CD4-positive, alpha-beta T cell (primary cell): ENCODE measurements at places on chromosomes 12 and 14.
A peak's percentile ranks its signal among the peaks of the same experiment; 100 is the strongest.

DNA sequence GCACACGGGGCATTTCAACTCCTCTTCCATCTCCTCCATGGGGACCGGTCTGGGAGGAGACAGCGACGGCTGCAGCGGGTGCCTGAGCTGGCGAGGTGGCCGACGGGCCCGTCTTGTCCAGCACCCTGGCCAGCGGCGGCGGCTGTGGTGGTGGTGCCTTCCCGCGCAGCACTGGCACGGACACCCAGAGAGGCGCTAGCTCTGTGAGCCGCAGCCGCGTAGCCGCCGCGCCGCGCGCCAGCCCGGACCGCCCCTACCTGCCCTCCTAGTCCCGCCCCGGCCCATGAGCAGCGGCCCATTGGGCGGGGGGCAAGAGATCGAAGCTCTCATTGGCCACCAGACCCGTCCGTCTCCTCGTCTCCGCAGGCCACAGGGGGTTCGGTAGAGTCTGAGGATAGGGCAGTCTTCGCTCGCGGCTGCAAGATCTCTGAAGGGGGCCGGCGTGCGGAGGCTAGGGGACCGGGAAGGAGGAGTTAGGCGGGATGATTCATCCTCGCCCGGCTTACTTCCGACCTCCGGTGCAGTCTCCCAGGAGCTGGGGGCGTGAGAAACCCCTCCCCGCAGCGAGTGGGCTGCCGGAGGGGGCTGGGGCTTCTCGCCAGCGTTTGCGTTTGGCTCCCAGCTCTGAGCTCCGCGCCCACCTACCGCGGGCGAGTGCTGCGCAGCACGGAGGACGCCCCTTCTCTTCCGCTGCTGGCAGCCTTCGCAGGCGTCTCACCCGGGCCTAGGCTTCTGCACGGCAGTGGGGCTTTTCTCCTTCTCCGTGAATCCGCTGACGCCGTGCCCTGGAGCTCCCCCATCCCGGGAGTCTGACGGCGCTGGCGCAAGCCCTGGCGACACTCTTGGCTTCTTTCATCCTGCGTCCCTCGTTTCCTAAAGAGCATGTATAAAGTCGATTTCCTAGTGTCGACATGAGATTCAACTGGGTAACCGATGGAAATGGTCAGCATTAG is at the start of gene TRIM9:
TRIM9 (minus strand) TSS at position 205 of the 953 bp plus-strand sequence; CDS start at position 39, 166 bp downstream.
- DNase-seq: peak; percentile 88

DNA sequence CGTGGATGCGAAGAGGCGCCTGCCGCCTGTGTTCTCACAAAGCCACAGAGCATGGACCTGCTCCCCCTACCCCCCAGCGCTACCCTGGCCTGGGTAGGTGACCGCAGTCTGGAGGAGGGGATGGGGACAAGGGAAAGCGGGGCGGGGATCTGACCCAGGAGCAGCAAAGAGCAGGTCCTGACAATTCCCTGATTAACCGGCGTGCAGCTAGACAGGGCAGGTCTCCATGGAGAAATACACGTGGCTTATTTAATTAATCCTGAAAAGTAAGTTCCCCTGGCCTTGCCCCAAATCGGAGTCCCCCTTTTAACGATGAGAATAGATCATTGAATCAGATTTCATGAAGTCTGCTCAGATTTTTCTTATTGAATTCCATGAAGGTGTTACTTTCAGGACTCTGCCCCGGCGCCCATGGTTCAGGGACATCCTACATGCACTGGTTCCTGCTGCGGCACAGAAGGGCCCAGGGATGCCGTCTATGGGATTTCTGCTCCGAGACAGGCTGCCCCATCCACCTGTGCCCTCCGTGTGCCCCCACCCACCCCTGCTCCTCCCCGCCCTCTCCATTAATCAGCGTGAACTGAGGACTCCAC is 251.0 kb upstream of the SFSWAP start:
- no peak for DNase-seq

DNA sequence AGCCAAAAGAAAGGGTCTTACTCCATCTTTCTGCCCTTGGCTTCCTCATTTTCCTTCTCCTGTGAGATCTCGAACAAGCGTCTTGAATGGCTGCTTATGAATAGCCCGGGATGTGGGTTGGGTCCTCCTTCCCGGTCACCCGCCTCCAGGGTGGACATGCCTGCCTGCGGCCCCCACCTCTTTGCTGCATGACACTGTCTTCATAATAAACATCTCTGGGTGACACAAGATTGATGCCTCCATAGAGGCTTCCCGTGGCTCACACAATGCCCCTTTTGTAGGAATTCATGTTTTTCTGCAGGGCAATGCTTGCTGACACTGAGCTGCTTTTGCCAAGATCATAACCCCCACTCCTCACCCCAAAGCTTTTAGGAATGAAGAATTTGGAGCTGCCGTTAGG is 125.9 kb downstream of the ZNF664 start:
- DNase-seq: no peak

DNA sequence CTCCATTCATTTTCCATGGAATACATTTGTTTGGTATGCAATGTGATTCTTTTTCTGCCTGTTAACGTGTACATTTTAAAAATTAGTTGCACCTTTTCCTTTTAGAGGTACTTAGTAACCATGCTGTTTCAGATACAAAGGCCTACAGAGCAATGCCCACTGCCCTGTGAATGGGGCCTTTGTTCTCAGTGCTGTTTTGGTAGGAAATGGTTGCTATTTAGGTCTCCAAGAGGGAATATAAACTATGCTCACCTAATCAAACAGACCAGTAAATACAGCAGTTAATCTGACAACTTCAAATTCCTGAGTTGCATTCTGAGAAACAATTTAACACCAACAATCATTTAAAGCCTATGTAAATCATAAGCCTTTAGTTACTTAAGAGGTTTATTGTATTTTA is 188.7 kb downstream of the BCAT1 start:
- no peak for DNase-seq

DNA sequence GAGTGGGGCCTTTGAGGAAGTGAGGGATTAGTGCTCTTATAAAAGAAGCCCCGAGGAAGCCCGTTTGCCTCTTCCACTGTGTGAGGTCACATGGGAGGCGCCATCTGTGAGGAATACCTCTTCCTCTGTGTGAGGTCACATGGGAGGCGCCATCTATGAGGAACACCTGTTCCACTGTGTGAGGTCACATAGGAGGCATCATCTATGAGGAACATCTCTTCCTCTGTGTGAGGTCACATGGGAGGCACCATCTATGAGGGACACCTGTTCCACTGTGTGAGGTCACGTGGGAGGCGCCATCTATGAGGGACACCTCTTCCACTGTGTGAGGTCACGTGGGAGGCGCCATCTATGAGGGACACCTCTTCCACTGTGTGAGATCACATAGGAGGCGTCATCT is 69.7 kb downstream of the SLC24A4 start:
- no peak for DNase-seq

DNA sequence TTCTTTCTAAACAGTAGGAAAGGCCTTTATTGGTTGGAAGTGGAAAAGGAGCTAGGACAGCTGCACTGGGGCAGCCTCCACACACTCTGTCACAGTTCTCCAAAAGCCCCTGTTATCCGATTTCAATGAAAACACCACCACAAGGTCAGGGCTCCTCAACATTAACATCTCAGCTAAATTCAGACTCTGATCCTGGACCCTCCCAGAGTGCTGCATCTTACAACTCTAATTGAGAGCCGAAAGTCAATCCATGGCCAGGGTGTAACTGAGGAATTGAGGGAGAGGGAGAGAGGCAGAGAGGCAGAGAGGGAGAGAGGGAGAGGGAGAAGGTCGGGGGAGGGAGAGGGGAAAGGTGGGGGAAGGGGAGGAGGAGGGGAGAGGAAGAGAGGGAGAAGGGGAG is 32.1 kb downstream of the DICER1 start:
- DNase-seq: no peak

- no peak for DNase-seq
Measured at GRCh38 chr14:101525640-101526527, 35.4 kb upstream of the DIO3 start.

GRCh38 chr14:48582938-48583337 is 907.5 kb upstream of the MDGA2 start:
- DNase-seq: no peak

DNA sequence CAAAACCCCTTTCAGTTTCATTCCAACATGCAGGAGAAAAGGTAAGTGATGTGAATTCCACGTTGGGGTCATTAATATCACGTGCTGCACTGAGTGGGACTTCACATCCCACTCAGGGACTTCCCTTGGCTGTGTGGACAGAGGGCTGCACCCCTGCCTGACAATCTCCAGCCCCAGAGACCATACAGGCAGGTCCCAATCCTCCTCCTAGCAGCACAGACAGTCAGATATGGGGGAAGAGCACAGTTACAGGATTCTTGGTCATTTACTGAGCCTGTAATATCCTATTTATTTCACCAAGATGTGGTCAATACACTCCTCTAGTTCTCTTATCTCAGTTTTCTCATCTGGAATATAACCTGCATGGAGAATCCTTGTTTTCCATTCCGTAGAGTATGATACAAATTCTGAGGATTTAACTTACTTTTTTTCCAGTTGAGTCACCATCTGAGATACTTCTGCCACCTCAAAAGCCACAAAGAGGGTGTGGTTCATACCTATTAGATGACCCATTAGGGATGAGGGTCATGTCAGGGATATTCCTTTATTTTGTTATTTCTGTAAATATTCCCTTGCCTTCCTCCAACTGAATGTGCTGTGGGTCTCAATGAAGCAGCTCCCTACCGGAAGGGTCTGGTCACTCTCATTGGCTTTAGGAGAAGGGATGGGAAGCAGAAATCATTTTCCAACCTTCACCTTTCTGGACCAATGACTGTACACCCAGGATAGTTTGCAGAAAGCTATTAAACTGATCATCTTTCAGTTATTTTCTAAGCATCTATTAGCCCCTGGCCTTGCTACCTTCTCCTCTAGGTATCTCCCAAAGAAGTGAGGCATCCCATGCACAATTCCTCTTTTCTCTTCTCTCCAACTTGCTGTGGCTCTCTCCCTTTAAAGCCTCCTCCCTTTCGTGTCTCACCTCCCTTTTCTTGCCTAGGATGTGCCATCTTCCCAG is 43.0 kb upstream of the NTF3 start:
- DNase-seq: no peak

- DNase-seq: no peak
Measured at GRCh38 chr12:122686538-122686937, 16.6 kb downstream of the HCAR2 start.

GRCh38 chr12:100061814-100062213 is 77.1 kb upstream of the ANKS1B start:
- DNase-seq: no peak

GRCh38 chr12:65155784-65156183 is 13.6 kb upstream of the LEMD3 start:
- no peak for DNase-seq

- no peak for DNase-seq
Measured at GRCh38 chr12:109773384-109774011, 59.7 kb downstream of the TRPV4 start.

DNA sequence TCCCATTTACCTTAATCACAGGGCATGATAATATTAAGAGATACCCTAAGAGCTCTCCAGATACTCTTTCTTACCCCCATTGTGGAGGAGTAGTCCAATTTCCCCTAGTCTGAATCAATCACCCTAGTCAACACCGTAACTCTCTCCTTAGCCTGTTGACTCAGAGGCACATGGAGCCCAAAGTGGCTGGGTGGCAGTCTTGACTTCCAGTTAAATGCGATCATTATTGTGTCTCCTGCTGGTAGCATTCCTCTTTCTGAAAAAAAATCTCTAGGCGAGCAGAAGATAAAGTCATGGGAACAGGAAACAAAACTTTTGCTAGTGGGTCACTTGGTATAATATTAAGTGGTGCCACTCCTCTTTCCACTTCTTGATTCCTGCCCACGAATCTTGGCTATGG is 46.4 kb downstream of the EMP1 start:
- DNase-seq: no peak
